ENCODE measurements at places on chromosomes 7 and 10.
A peak's percentile ranks its signal among the peaks of the same experiment; 100 is the strongest.

DNA sequence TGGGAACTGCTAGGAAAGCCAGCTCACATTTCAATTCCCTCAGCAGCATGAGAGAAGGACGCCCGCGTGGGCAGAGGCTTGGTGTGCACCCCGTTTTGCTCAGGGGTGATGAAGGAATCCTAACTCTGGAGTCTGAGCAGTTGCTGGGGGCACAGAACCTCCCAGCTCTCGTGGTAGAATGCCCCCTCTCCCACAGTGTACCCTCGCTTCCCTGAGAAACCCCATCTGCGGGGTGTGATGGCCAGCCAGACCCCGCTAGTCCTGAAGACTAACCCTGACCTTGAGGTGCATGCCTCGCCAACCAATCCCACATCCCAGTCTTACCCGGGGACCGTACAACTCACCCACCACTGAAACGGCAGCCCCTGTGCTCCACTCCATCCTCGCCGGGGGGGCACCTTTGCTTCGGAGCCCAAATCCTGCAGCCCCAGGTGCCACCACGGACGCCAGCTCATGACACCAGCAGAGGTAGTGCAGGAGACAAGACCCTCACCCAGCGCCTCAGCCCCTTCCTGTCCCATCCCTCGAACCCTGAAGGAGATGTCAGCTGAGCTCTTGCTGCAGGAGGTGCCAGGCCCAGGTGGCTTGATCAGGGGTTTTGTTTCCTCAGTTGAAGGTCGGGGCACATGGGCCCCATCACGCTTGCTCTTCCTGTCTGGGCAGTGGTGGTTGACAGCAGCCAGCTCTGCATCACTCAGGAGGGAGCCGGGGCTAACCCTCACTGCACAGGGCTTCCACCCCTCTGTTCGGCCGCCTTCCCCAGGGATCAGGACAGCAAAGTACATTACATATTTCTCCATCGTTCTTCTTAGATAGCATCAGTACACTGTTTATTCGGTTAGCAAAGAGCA is 236.5 kb downstream of the MGMT start:
- DNase-seq: no peak

- no peak for DNase-seq
Measured at GRCh38 chr7:128131731-128132130, 100.5 kb upstream of the LRRC4 start.

- no peak for DNase-seq
Measured at GRCh38 chr10:1172256-1172984, 116.2 kb downstream of the WDR37 start.

DNA sequence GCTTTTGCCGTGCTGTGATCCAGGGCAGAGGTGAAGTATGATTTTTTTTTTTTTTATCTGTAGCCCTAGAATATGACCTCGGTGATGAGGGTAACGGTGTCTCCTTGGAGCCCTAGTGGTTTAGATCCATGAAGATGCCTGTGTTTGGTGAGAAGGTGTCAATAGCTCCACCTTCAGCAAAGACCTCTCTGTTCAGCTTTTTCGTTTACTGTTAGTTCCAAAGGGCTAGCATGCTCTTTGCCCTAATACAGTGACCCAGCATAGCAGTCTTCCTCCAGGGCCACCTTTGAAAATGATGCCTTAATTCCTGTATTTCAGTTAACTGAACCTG is 746 bp upstream of the MRPS16 start:
- no peak for DNase-seq

DNA sequence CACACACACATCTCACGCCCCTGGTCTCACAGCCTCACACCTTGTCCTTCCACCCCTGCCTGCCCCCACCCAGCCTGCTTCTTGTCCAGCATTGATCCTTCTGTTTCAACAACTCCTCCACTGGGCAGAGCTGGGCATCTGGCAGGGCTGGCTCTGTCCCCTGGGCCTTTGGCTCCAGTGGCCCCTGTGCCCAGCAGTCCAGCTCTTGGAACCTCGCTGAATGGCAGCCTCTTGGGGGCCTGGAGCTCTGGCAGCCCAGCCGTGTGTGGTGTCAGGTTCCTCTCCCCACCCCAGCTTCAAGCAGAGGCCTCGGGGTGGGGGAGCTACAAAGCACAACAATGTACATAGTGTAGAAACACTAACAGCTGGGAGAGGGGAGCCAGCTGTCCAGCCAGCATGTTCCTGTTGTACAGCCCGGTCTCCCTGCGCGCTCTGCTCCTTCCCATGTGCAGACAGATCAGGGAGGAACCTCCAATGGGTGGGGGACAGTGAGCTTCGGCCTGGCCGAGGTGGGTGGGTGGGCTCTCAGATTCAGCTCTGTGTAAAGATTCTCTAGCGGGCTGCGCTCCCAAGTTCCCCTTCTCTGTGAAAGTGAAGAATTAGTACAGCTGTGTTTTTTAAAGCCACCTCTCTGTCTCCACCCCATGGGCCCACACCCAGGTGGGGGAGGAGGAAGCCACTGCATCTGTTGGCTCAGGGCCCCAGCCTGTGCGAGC is 19.4 kb downstream of the ZMIZ2 start:
- DNase-seq: no peak

- DNase-seq: no peak
Measured at GRCh38 chr7:107294182-107294581, 125.4 kb downstream of the HBP1 start.

GRCh38 chr7:18536486-18536885 is 40.9 kb downstream of the HDAC9 start:
- no peak for DNase-seq

- no peak for DNase-seq
Measured at GRCh38 chr10:101357958-101358357, 4.0 kb downstream of the BTRC start.

DNA sequence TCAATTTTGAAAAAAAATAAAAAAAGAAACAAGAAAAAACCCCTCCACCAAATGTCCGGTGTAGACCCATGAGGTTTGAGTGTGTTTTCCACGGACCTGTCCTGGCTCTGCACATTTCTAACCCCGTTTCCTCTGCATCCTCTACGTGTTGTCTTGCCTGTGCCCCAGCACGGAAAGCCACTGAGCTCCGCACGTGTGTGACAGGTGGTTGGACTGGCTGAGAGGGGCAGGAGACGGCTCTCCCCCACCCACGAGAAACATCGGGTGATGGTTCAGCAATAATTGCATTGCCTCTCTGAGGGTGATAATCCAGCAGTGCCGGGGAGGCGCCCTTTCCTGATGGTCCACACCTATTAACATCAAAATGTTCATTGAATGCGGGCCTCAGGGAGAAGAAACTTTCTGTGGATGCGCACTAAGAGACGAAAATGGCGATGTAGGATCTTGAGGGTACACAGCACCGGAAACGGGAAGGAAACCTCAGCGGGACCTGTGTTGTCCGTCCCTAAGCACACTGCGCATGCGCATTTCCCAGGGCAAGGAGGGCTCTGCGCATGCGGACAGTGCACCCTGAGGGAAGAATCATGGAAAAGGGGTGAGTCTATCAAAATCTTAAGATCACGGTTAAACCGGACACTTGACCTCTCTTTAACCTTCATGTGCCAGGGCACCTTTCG is 470.1 kb upstream of the ADARB2 start:
- DNase-seq: no peak

DNA sequence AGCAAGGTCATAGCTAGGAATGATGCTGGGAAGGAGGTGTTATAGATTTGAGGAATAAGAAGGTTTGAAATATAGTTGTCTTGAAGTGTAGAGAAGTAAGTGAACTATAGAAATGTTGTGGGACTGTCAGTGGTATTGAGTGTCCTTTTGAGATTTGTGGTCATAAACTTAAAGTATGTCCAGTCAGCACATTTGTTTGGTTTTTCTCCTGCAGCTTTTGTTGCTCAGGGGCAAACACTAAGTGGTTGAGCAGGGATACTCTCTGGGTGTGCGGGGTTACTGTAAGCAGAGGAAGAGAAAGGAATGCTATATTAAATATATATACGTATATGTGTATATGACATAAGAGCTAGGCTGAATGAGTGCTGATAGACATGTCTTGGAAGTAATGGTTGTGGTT is 67.1 kb downstream of the HECTD2 start:
- no peak for DNase-seq

- no peak for DNase-seq
Measured at GRCh38 chr10:127649642-127650041, 87.3 kb upstream of the FOXI2 start.

DNA sequence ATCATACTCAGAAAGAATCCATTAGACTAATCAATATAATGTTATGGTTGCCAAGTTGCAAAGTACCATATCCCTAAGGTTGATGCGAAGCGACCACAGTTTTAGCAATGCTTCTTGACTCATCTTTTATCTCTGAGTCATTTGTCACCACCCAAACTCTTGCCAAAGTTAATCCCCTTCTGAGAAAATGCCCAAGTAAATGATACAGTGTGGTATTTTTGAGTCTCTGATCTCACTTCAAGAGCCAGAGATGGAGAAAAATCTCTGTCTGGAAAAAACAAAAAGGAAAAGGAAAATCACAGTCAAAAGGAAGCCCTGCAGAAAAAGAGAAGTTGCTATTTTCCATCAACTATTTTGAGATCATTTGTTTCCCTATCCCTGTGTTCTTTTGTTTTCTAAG is 26.7 kb upstream of the OTUD1 start:
- DNase-seq: no peak

GRCh38 chr7:25250386-25250785 is 22.1 kb upstream of the NPVF start:
- DNase-seq: no peak

DNA sequence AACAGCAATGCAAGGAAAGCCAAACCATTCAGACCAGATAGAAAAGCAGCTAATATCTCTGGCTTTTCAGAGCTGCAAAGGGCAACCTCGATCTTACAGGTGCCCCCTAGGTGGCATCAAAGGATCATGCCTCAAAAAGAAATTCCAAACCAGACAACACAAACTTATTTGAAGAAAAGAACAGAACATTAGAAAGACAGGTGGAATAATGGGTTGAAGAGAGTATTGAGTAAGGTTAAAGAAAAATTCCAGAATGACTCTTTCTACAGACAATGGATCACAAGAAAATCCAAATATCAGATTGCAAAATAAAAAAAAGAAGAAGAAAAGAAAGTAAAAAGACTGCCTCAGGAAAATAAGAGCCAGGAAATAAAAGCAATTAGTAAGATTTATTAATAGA is 213.7 kb downstream of the ELMO1 start:
- DNase-seq: peak; percentile 35

DNA sequence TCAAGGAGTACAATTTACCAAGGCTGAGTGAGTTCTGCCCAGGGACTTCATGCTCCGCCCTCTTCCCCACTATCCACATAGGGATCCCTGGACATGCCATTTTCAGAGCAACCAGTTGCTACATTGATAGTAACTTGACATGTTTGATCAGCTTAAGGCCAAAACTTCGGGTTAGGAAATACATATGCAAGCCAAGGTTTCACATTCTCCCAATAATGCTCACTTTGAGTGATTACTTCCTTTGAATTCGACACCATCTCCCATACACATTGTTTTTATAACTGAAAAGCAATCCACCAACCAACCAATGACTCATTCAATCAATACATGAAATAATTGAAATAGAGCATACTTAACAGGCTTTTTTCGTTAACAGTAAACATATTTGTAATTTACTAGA is 137.9 kb downstream of the GLI3 start:
- no peak for DNase-seq

- DNase-seq: no peak
Measured at GRCh38 chr7:34322841-34323240, 335.2 kb upstream of the NPSR1 start.

DNA sequence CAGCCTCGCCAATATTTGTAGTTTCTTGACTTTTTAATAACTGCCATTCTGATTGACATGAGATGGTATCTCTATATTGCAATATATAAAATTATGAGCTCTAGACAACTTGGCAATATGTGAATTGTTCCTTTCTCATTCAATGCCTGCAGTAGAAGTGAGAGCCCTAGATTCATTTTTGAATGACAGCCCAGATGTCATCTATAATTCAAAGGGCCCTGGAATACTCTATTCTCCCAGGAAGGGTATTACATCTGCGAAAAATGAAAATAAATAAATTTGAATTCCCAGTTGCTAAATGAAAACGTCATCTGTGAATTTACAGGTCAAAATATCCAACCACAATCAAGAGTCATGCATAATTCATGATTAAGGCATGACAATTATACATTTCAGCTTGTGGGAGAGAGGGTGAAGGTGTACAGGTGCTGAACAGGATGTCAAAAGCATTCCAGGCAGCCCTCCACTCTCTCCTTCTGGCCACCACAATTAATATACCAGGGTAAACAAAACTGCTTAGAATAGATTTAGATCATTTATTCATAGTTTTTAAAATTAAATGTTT is 1147.3 kb downstream of the XPNPEP1 start:
- no peak for DNase-seq

GRCh38 chr7:41030673-41031072 is 672.2 kb downstream of the INHBA start:
- no peak for DNase-seq

Data from NCI-H1105 (cell line).